ENCODE measurements at places on chromosomes 12 and 14. TPM values are rescaled to one million over a fixed set of nuclear protein-coding genes. Genes with fewer than 3 reads are reported as not detected.

The RNASE1 gene
- not detected for total RNA-seq

The IL31 gene
- not detected for total RNA-seq

The SERPINA3 gene
- 1.2 TPM for total RNA-seq

The NFATC4 gene
- 35.7 TPM for total RNA-seq

The DAO gene
- not detected for total RNA-seq

The GPR162 gene
- 3.2 TPM for total RNA-seq

The E2F7 gene
- total RNA-seq = 5.2 TPM

The IAPP gene
- not detected for total RNA-seq

The MEG3 gene
- 53.3 TPM for total RNA-seq

The MAPK1IP1L gene
- total RNA-seq = 76.7 TPM

The SLC7A7 gene
- 1.6 TPM for total RNA-seq

The EPYC gene
- total RNA-seq = not detected

The RBP5 gene
- total RNA-seq = not detected
